ENCODE measurements at places on chromosomes 7 and 10.

- DNase-seq, result no peak
Observed at GRCh38 chr7:84912537-84912936, 274.3 kb downstream of the SEMA3D start.

- no peak for DNase-seq
Observed at GRCh38 chr7:151077705-151078232, 2.8 kb downstream of the FASTK start.

GRCh38 chr10:107732045-107732444 lies 567.5 kb upstream of the SORCS1 start:
- DNase-seq, result no peak

GRCh38 chr10:11687357-11687771 lies 54.8 kb upstream of the ECHDC3 start:
- DNase-seq, result no peak

DNA sequence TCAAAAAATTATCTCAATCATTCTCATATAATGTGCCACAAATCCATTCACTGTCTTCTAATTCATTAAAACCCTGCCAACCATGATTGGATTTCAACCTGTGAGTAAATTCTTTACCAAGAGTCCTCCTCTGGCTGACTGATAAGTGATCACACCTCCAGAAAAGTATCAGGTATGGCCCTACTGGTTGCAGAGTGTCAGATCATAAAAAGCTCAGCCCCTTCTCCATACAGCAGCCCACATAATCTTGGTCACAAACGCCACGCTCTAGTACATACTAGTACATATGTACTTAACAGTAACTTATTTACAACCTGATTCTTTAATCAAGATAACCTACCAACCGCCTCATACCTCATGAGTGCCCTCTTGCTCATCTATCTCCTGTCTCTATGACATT lies 26.1 kb downstream of the UBE2H start:
- DNase-seq, result no peak

DNA sequence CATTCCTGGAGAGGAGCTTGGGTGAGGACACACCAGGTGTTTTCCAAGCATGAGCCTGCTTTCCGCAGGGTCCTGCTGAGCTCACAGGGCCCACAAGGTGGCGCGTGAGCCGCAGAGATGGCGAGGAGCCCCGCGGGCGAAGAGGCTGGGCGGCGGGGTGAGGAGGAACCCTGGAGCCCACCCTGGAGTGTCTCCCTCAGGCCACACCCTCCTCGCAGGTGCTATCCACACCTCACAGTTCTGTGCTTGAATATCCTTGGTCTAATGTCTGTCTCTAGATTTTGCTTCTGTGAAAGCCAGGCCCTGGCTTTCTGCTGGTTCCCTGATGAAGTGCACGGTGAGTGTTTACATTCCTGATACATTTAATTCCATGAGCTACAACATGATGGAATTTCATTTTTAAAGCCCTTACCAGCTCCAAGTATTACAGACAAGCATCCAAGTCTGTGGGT lies 433.6 kb downstream of the ACTR3B start:
- peak; percentile 56 for DNase-seq

- DNase-seq, result no peak
Observed at GRCh38 chr10:29056729-29057128, 232.1 kb upstream of the LYZL1 start.
